Fibroblast of villous mesenchyme (primary cell): ENCODE measurements at places on chromosomes 1 and 21. TPM values are rescaled to one million over a fixed set of nuclear protein-coding genes. Genes with fewer than 3 reads are reported as not detected.

GRCh38 chr1:45334308-45335245 lies 5.4 kb upstream of the TOE1 start:
- DNase-seq = no peak

DNA sequence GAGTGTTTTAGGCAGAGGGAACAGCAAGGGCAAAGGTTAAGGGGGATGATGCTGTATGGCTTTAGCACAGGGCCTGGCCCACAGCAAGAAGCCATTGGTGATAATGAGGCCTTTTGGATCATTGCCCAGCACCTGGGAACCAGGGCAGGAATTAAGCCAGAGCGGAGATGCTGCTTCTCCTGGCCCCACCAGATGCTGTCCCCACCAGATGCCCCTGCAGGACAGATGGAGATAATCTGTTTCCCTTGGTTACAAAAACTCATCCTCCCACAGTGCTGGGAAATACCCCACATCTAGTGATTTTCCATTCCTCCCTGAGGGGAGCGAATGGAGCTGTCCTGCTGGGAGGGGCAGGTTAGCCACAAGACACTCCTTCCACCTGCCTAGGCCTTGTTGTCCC lies 18.8 kb downstream of the OPRD1 start:
- no peak for DNase-seq

DNA sequence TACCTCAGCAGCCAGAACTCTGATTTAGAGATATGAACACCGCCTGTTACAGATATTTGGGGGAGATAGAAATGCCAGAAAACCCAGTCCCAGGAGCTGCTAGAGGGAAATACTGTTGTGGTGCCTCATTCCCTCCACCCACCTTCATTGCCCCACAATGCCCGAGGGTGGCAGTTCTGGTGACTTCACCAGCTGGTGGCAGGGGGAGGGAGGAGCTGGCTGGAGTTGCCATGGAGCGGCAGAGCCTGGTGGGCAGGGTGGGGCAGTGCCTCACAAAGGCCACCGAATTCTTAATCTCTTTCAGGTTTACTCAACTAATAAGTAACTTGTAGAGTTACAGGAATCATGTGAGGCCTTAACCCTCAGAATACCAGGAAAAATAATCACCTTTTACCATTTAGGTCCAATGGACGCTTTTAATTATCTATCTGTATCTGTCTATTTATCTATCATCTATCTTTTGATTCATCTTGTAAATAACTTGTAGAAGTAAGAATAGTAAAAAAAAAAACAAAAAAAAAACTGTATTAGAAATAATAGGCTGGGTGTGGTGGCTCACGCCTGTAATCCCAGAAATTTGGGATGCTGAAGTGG lies 11.7 kb upstream of the S100A11 start:
- no peak for DNase-seq

- no peak for DNase-seq
Measured at GRCh38 chr1:54906586-54906985, 19.6 kb upstream of the DHCR24 start.

DNA sequence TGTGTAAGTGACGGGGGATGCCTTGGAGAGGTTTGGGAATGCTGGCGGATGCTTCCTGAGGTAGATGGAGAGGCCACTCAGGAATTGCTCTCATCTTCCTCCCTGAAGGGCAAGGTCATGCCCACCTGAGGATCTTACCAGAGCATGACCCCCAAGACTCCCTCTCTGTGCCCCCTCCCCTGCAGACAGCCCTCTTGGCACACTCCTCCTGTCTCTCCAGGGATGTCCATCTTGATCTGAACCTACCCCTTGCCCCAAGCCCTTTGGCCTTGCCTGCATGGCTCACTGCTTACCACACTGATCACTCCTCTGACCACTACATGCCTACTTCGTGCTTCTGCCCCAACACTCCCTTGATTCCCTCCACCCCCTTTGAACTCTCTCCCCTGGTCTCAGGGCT lies 17.9 kb upstream of the MPL start:
- no peak for DNase-seq

Gene NHLH1
- total RNA-seq = under 0.01 TPM in 1 of 2 replicates, not detected in the other

Gene MYBPH
- total RNA-seq = 0.32 and 0.43 TPM in 2 replicates

Gene FCGR1A
- not detected in 2 replicates for total RNA-seq

Gene SPRR2F
- not detected in 2 replicates for total RNA-seq

Gene MROH7
- total RNA-seq = under 0.01 TPM in 1 of 2 replicates, not detected in the other
